Right lobe of liver (tissue), 6 donors: ENCODE measurements at places on chromosomes 13 and 19.

GRCh38 chr19:29366757-29367156 lies 153.8 kb upstream of the UQCRFS1 start:
- no peaks in the 10 kb centered on the region for H3K27me3 ChIP-seq
- no peak for DNase-seq
- no peak overlapping the region for H3K4me3 ChIP-seq
- H3K4me1 ChIP-seq, result no peaks in the 10 kb centered on the region
- no peaks in the 10 kb centered on the region for H3K36me3 ChIP-seq

DNA sequence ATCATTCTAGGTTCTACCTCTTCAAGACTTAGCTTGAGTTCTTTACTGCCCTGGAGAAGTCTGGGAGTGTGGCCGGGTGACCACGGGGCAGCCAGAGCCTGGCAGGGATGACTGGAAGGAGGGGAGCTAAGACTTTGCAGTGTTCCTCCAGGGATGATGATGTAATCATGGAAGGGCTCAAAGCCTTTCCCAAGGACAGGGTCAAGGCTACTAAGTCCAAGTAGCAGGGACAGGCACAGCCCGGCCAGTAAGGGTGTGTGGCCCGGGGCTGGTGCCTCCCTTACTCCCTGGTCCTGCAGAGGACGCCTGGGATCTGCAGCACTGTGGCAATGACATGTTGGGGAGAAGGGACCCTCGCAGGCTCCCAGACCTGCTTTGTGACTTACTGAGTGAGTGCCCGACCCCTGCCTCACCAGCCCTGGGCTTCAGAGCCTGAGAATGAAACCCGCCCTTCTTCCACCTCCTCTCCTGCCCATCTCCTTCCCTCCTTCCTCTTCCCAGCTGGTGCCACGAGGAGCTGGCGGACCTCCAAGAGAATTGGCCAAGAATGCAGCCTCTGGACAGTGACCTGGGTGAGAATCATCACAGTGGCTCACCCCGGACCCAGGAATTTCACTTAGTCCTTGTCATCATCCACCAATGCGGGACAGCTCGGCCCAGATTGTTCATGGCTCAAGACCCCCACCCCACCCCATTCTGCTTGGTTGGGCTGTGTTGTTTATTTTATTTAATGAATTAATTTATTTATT lies 15.6 kb upstream of the FBXO17 start:
- no peaks in the 10 kb centered on the region for H3K4me1 ChIP-seq
- DNase-seq, result no peak
- no peak overlapping the region for H3K27ac ChIP-seq

DNA sequence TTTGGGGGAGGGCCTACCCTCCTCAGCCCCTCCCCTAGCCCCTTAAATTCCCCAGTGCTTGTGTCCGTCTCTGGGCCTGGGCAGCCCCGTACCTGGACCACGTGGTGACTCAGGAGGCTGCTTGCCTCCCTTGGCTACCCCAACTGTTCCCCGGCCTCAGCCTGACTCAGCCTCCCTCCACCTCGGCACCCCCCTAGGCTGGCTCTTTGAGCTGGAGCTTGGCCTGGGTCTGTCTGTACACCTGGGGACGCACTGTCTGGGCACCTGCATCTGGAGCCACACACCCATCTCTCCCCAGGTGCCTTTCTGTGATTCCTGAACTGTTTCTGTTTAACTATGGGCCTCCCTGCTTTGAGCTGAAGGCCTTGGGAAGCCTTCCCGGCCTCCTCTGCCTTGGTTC lies 1.8 kb upstream of the KLK14 start:
- no peak overlapping the region for H3K27ac ChIP-seq
- H3K4me3 ChIP-seq, result no peak overlapping the region
- no peaks in the 10 kb centered on the region for H3K4me1 ChIP-seq
- DNase-seq, result no peak
- no peaks in the 10 kb centered on the region for H3K36me3 ChIP-seq
- no peaks in the 10 kb centered on the region for H3K27me3 ChIP-seq

DNA sequence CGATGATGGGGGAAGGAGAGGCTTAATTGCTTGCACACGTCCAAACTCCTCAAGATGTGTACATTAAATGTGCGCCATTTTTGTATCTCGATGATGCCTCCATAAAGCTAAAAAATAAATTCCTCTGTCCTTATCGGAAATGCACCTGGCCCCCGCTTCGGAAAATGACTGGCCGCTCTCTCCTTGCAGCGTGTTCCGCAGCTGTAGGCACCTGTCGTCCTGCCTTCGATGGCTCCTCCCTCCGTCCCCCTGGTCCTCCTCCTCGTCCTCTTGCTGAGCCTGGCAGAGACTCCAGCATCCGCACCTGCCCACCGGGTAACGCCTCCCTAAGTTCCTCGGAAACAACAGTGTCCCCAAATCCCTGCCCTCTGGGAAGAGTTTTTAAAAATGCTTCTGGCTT lies 1.1 kb downstream of the GALP start:
- no peak for DNase-seq
- no peak overlapping the region for H3K27ac ChIP-seq
- no peaks in the 10 kb centered on the region for H3K36me3 ChIP-seq
- no peaks in the 10 kb centered on the region for H3K4me1 ChIP-seq
- H3K27me3 ChIP-seq, result no peaks in the 10 kb centered on the region

DNA sequence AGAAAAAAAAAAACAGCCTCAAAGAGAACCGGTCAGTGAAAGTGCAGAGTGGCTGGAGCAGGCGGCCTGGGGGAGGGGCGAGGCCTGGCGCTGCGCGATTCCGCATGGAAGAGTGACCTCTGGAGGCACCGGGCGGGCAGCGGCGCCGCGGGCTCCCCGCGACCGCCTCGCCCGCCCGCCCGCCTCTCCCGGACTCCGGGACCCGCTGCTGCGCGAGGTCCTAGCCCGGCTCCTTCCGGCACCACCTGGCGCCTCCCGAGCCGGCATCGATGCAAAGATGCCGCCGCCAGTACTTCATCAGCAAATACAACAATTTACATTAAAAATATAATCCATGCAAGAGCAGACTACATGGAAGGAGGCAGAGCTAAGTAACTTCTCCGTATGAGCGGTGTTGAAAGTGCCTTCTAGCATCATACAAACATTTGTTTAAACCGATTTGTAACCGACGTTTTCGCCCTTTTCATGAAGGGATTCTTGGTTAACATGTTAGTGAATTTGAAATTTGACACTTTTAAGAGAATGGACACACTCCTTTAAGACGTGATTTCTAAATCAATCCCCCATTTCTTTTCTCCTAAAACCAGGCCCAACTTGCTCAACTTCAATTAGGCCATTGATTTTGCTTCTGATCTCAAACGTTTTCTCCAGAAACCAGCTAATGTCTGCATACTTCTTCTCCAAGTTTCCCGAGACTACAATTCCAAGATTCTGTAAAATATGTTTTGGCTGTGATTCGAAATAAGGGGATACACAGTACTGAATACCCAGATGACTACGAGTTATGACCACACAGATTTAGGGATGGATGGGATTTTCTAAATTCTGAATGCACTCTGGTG lies 2.1 kb downstream of the EFNB2 start:
- peak overlapping the region; percentile 39 for H3K4me3 ChIP-seq
- no peaks in the 10 kb centered on the region for H3K36me3 ChIP-seq
- H3K27me3 ChIP-seq, result peaks cover 8% of the 10 kb centered on the region
- H3K27ac ChIP-seq, result peak overlapping the region; percentile 35
- H3K4me1 ChIP-seq, result no peaks in the 10 kb centered on the region

GRCh38 chr13:41494202-41494601 lies 36.9 kb downstream of the RGCC start:
- H3K4me3 ChIP-seq, result no peak overlapping the region
- no peak overlapping the region for H3K27ac ChIP-seq
- no peaks in the 10 kb centered on the region for H3K27me3 ChIP-seq
- no peaks in the 10 kb centered on the region for H3K4me1 ChIP-seq
- H3K36me3 ChIP-seq, result no peaks in the 10 kb centered on the region

- H3K4me1 ChIP-seq, result no peaks in the 10 kb centered on the region
- H3K27ac ChIP-seq, result no peak overlapping the region
- H3K36me3 ChIP-seq, result no peaks in the 10 kb centered on the region
These were observed 109.7 kb downstream of the HSPH1 start for GRCh38 chr13:31051999-31052398.

DNA sequence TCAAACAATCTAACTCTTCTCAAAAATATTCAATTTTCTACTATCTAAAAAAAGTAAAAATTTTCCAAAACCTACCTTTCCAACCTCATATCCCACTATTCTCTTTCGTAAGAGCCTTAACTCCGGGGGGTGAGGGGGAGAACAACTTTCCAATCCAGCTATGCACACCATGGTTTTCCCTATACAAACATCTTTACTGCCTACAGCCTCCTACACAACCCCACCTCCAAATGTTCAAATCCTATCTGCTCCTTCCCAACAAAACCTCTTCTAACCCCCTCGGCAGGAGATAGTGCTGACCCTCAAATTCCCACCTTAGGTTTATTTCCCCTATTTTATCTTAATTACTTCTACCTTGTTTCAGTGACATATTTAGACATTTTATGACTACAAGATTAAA lies 102.0 kb downstream of the DIAPH3 start:
- H3K4me3 ChIP-seq, result no peak overlapping the region
- no peaks in the 10 kb centered on the region for H3K4me1 ChIP-seq
- no peaks in the 10 kb centered on the region for H3K36me3 ChIP-seq
- no peak overlapping the region for H3K27ac ChIP-seq
- no peak for DNase-seq

DNA sequence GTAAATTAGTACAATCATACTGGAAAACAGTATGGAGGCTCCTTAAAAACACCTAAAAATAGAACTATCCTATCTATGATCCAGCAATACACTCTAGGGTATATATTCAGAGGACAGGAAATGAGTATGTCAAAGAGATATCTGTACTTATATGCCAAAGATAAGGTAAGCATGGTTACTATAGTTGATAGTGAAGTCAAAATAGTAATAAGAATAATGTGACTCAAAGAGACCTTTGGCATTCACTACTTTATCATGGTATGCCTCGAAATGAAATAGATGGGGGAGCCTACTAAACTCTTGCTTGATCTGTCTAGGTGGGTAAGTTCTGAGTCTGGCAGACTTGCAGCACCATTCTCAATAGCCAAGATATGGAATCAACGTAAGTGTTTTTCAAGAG lies 30.3 kb downstream of the FXYD5 start:
- H3K36me3 ChIP-seq, result no peaks in the 10 kb centered on the region
- H3K27ac ChIP-seq, result no peak overlapping the region
- H3K27me3 ChIP-seq, result no peaks in the 10 kb centered on the region
- no peaks in the 10 kb centered on the region for H3K4me1 ChIP-seq

GRCh38 chr13:36352350-36352749 lies 6.2 kb upstream of the SPART start:
- DNase-seq, result no peak
- H3K27ac ChIP-seq, result no peak overlapping the region
- H3K4me1 ChIP-seq, result peaks cover 7% of the 10 kb centered on the region
- H3K36me3 ChIP-seq, result no peaks in the 10 kb centered on the region

DNA sequence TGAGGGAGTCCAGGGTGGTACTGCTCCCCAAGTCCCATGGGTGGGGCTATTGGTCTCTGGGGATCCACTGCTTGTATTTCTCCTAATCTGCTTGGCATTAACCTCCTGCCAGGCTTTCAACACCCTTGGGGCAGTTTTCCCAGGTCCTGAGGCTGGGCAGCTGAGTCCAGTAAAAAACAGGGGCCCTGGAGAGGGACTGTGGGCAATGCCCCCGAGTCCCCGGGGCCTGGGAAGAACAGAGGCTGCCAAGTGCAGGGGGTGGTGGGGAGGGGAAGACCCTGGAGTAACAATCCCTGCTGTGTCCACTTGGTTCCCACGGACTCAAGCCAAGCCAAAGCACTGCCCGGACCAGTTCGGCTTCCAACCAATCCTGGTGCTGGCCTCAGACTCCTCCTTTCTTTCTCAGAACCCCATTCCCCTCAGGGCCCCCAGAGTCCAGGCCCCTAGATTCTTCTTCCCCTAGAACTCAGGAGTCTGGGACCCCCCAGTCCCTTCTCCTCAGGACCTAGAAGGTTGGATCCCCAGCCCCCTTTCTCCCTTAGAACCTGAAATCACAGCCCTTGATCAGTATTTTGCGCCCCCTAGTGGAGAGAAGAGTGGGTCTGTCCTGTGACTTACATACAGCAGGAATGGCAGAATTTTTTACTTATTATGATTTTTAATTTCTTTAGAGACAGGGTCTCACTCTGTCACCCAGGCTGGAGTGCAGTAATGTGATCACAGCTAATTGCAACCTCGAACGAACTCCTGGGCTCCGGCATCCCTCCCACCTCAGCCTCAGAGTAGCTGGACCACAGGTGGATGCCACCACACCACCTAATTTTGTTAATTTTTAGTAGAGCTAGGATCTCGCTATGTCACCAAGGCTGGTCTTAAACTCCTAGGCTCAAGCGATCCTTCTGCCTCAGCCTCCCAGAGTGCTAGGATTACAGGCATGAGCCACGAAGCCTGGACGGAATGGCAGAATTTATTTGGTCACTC lies 3.7 kb upstream of the CLPTM1 start:
- H3K4me1 ChIP-seq, result peaks cover 46% of the 10 kb centered on the region
- no peaks in the 10 kb centered on the region for H3K36me3 ChIP-seq
- peak; percentile 84 for DNase-seq

DNA sequence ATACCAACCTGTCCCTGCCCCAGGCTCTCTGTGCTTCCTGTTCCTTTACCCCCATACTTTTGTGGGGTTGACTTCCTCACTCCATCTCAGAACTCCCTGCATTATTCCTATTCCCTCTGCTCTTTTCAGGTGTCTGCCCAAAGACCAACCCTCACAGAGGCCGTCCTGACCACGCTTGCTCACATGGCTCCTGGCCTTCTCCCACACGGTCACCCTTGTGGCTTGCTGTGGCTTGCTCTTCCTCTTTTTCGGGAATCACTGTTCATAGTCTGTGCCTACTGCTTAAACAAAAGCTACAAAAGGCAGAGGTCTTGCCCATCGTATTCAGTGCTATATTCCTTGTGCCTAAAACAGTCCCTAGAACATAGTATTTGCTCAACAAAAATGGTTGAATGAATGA lies 25.2 kb upstream of the ARGLU1 start:
- no peaks in the 10 kb centered on the region for H3K36me3 ChIP-seq
- H3K27me3 ChIP-seq, result no peaks in the 10 kb centered on the region
- H3K4me1 ChIP-seq, result no peaks in the 10 kb centered on the region
- no peak overlapping the region for H3K4me3 ChIP-seq

- H3K4me3 ChIP-seq, result no peak overlapping the region
- H3K27me3 ChIP-seq, result no peaks in the 10 kb centered on the region
- no peak overlapping the region for H3K27ac ChIP-seq
- no peaks in the 10 kb centered on the region for H3K36me3 ChIP-seq
- DNase-seq, result no peak
These were observed 132.2 kb downstream of the NUFIP1 start for GRCh38 chr13:44857061-44857460.

DNA sequence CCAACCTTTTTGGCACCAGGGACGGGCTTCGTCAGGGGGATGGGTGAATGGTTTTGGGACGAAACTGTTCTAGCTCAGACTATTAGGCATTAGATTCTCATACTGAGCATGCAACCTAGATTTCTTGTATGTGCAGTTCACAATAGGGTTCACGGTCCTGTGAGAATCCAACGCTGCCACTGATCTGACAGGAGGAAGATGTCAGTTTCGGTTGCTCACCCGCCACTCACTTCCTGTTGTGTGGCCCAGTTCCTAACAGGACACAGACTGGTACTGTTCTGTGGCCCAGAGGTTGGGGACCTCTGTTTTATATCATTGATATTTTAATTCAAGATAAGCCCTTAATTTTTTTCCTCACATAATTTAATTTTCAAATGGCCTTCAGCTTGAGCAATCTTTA lies 26.7 kb upstream of the TDRD3 start:
- no peaks in the 10 kb centered on the region for H3K27me3 ChIP-seq
- H3K36me3 ChIP-seq, result no peaks in the 10 kb centered on the region
- H3K27ac ChIP-seq, result no peak overlapping the region
- no peak overlapping the region for H3K4me3 ChIP-seq
- H3K4me1 ChIP-seq, result no peaks in the 10 kb centered on the region
- no peak for DNase-seq

- no peaks in the 10 kb centered on the region for H3K4me1 ChIP-seq
- no peaks in the 10 kb centered on the region for H3K36me3 ChIP-seq
- H3K4me3 ChIP-seq, result no peak overlapping the region
- DNase-seq, result no peak
- no peaks in the 10 kb centered on the region for H3K27me3 ChIP-seq
These were observed 939.2 kb upstream of the ATXN8OS start for GRCh38 chr13:69168436-69168835.
